NCI-H1694 treated with DMSO at 0.1 percent for 48 hours (cell line): ENCODE measurements at places on chromosomes 16 and 17.

DNA sequence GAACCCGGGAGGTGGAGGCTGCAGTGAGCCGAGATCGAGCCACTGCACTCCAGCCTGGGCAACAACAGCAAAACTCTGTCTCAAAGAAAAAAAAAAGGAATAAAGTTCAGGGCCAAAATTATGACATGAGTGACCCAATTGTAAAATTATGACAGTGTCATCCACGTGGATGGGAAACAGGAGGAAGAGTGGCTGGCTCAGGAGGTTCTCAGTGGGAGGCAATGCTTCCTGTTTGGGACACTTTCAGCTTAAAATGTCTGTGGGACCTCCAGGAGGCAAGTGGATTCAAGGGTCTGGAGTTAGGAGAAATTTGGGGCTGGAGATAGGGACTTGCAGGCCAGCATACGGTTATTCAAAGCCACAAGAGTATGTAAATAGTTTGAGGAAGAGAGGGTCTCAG is 8.0 kb upstream of the STX4 start:
- DNase-seq: no peak

GRCh38 chr16:7521834-7522233 is 189.2 kb downstream of the RBFOX1 start:
- no peak for DNase-seq

DNA sequence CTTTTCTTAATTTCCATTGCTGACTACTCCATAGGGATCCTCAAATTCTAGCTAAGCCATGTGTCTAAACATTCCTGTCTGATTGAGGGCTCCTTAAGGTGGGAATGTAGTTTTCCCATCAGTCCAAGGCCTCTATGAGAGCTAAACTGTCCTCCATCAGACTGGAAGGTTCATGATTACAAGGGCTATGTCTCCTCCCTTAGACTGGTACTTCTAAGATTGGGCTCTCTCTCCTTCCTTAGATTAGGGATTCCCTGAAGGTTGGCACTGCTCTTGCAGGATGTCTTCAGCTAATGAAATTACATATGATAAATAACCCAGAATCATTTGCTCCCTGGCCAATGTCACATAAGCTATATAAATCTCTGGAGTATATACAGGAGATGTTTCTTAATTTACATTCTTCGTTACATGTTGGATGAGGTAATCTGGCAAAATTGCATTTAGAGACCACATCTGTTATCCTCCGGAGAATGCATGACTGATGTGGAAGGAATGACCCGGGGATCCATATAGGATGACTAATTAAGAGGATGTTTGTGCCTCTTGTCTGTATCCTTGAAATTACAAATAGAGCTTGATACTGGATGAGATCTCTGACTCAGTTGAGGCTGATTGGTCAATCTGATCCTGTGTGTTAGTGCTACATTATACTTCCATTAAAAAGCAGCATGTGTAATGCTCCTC is 14.2 kb downstream of the B4GALNT2 start:
- no peak for DNase-seq

- DNase-seq: no peak
Observed at GRCh38 chr16:17461951-17462729, 8.6 kb downstream of the XYLT1 start.

GRCh38 chr16:30925995-30926811 is 2.8 kb downstream of the FBXL19 start:
- no peak for DNase-seq

DNA sequence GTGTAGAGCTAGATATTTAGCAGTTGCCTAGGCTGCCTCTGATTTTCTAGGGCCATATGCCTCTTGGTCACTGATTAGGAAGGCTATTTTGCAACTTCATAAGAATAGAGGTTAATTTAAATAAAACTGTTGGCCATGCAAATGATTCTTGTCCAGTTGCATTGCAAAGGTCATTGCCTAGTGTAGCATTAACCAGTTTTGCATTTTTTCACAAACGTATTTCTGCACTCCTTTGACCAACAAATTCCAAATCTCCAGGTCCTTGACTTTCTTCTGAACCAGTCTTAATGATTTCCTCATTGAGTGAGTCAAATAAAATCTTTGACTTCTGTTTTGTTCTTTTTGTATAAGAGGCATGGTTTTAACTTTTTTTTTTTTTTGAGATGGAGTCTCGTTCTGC is 33.5 kb downstream of the ERCC4 start:
- DNase-seq: no peak

GRCh38 chr17:80002070-80002641 is 33.5 kb downstream of the TBC1D16 start:
- DNase-seq: no peak

GRCh38 chr17:32792207-32792606 is 84.7 kb downstream of the MYO1D start:
- DNase-seq: no peak

- no peak for DNase-seq
Observed at GRCh38 chr17:47937941-47938340, 3.4 kb upstream of the PNPO start.

GRCh38 chr17:44006598-44007345 is 2.4 kb downstream of the NAGS start:
- DNase-seq: peak; percentile 94

- no peak for DNase-seq
Observed at GRCh38 chr16:23965137-23965733, 129.5 kb downstream of the PRKCB start.

DNA sequence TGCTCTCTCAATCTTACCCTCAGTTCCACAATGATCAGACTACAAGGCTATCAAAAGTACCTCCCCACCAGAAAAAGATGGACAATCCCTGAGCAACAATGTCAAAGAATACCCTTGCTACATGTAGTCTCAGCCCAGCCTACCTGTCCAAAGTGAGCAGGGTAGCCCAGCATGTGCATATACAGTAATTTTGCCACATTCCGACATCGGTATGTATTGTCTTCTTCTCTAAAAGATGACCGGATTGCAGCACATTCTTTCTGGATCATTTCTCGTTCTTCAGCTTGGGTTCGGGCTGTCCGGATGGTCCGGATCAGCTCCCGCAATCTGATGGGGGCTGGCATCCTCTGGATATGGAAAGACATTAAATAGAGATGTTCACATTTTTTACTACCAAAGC is 19.5 kb downstream of the AP1G1 start:
- no peak for DNase-seq

- no peak for DNase-seq
Observed at GRCh38 chr16:49312389-49312985, 30.8 kb upstream of the CBLN1 start.

DNA sequence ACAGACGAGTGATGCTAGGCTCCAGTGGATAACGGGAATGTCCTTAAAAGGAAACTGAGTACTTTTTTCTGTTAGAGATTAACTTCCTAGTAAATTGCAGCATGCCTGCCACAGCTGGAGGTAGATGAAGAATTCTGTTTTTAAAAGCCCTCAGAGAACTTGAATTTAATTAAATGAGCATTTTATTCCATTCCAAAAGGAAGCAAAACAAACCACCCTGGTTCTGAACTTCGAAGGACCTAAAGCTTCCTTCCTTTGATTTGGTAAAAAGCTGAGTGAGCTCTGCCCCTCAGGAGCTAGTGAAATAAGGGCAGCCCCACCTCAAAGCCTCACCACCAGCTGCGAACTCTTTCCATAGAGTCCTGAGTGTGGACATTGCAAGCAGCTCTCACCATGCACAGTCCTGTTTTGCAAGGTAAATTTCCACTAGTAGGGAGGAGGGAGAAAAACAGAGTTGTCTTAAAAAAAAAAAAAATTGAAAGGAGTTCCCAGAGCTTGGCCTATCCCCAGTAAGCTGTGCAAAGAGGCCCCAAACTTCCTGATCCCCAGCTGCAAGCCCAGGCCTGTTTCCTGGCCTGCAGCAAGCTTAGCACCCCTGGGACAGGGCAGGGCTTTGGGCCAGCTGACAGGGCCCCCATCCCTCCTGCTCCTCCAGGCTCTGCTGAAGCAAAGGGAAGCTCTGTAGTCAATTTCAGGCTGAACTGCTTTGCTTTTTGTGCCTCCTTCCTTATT is 11.2 kb downstream of the CHD9NB start:
- DNase-seq: no peak

GRCh38 chr17:3892095-3892998 is 506 bp downstream of the CAMKK1 start:
- no peak for DNase-seq

GRCh38 chr17:76447931-76448652 is 4.9 kb downstream of the UBE2O start:
- no peak for DNase-seq

- no peak for DNase-seq
Observed at GRCh38 chr16:31055613-31056012, 18.4 kb downstream of the ZNF668 start.

DNA sequence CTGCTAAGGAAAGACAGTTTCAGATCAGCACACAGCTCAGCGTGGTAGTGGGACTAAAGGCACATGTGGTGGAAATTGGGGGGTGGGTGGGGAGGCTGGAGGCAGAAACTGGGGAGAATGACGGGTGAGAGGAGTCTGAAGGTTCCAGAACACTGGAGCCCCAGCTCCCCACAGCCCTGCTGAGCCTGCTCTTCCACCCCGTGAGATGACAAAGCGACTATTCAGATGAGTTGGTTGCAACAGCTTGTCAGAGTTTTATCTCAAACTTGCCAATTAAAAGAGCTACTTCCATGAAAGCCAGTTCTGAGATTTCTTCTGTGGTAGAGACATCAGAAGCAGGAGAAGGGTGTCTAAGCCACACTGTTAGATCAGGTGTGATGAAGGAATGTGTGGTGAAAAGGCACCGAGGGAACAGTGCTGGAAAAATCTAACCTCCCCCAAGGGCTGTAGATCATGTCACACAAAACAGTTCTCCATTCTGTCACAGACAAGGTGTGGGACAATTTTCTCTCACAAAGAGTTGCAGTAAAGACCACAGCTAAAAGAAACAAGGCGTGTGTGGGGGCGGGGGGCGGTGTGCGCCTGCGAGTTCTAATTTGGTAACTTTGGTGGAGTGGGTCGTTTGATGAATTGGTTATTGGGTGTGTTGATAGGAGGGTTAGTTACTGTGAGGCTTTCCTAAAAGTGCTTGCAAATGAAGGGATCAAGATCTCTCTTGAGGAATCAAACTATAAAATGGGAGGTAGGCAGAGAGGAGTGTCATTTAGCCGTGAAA is 39.0 kb downstream of the CCDC182 start:
- no peak for DNase-seq

- DNase-seq: peak; percentile 6
Observed at GRCh38 chr17:6393351-6393952, 41.5 kb downstream of the AIPL1 start.

DNA sequence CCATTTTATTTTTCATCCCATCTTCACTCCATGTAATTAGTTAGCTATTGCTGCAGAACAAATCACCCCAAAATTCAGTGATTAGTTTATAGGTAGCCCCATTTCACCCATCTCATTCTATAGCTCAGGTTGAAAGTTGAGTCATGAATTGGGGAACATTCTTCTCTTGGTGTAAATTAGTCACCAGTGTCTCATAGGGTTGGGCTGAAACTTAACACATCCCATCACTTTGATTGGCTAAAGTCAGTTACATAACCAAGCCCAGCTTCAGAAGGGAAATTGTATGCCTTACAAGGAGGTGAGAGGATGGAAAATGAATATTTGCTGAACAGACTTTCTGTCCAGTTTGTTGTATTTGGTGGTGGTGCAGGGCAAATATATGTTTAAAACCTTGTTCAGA is 477.5 kb downstream of the WWOX start:
- no peak for DNase-seq

DNA sequence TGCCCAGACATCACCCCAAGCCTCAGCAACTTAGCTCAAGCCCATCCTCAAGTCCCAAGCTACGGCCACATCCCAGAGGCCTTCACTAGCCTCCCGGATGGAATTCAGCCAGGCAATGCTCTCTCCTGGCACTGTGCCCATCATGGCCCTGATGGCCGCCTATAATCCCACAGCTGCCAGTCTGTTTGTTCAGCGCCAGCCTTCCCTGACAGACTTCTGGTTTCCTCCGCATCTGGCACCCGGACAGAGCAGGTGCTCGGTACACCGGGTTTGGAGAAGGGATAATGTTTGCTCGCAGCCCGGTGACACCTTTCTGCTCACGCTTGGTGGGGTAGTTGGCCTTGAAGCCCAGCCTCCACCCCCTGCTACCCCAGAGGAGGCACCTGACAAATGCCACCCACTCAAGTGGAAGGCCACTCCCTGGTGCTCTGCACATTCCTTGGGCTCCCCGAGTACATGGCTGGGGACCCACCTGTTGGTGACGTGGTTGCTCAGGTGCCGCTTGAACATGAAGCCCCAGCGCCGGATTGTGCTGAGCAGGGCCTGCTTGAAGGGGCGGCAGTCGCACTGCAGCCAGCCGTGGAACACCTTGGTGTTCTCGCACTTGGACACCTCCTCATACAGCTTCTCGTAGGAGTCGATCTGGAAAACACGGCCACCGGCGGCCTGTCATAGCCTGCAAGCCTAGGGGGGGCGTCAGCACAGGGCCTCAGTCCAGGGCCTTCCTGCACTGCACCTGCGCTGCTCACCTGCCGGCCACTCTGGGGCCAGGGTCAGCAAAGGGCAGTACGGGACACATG is 47.1 kb downstream of the DNAH17 start:
- peak; percentile 37 for DNase-seq

DNA sequence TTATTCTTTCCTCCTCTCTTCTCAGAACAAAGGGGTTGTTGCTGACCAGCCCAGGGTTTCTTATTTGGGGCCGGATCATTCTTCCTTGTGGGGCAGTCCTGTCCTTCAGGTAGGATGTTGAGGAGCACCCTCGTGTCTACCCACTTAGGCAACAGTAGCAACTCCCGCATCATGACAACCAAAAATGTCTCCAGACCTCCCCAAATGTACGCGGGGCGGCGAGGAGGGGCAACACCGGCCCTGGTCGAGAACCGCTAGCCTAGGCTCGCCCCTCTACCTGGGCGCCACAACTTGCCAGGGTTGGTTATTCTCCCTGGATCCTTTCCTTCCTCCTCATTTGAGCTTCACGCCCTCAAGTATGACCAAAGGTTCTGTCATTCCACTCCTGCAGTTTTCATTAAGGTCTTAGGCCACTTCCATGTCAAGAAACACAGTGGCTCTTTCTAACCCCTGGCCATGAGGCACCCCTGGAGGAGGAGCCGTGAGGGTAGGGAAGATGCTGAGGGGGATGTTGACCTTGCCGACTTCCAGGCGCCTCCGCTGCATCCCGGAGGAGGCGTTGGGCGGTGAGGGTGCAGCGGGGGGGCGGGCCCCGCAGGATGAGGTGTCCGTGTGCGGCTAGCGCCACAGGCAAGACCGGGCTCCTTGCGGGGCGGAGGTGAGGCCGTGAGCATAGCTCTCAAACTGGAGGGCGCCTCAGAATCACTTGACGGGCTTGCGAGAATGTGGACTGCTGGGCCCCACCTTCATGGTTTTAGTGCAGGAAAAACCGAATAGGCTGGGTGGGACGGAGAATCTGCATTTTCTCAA is 712 bp upstream of the SPECC1 start:
- no peak for DNase-seq
